ENCODE measurements at places on chromosomes 12 and 14.

DNA sequence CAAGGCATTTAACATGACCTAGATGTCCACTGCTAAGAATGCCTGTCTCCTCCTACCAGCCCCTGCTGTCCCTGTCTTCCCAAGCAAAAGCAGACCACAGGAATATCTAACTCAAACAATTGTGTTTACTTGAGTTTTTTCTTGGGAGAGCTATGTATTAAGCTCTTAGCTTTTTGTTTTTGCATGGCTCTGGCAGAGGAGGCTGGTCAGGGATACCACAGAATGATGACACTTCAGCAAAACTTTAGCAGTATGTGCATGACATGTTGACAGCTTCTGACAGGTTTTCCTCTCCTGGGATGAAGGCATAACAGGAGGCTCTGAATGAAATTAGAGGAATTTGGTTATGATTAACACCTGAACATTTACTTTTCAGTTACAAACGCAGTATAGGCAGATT is 6.9 kb downstream of the TMBIM6 start:
- no peak for DNase-seq

DNA sequence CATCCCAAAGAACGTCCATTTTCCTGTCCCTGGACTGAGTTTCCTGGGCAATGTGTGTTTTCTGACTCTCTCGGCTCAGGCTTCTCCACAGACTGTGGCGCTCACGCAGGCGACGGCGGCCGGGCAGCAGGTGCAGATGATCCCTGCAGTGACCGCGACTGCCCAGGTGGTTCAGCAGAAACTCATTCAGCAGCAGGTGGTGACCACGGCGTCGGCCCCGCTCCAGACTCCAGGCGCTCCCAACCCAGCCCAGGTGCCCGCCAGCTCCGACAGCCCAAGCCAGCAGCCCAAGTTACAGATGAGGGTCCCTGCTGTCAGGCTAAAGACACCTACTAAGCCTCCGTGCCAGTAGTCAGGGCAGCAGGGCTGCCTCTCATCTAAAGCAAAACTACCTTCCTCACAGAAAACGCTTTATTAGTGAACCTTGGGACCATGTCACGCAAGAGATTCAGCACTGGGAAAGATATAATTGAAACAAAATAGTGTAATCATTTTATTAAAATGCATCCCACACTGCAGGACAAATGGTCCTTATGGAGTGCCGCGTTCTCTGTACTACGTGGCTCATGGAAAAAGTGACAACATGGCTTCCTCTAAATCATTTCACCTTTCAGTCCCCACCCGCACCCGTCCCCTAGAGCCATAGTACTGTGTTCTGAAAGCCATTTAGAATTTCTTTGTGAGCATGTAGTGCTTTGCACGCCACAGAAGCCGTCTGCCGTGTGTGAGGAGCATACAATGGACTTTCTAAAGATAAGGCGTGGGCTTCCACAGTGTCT is 66.6 kb downstream of the DDX51 start:
- no peak for DNase-seq

DNA sequence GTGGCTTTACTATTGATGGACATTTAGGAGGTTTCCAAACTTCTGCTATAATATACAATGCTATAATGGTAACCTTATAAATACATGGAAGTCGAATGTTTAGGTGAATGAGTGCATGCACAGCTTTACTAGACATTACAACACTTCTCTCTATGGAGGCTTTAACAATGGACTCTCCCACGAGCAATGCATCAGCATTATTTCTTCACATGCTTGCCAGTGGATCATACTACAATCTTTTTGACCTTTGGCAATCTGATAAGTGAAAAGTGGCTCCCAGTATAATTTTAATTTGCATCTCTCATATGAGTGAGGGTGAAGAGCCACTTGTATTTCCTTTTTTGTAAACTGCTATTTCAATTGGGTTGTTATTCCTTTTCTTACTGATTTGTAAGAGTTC is 18.2 kb downstream of the RDH12 start:
- no peak for DNase-seq

DNA sequence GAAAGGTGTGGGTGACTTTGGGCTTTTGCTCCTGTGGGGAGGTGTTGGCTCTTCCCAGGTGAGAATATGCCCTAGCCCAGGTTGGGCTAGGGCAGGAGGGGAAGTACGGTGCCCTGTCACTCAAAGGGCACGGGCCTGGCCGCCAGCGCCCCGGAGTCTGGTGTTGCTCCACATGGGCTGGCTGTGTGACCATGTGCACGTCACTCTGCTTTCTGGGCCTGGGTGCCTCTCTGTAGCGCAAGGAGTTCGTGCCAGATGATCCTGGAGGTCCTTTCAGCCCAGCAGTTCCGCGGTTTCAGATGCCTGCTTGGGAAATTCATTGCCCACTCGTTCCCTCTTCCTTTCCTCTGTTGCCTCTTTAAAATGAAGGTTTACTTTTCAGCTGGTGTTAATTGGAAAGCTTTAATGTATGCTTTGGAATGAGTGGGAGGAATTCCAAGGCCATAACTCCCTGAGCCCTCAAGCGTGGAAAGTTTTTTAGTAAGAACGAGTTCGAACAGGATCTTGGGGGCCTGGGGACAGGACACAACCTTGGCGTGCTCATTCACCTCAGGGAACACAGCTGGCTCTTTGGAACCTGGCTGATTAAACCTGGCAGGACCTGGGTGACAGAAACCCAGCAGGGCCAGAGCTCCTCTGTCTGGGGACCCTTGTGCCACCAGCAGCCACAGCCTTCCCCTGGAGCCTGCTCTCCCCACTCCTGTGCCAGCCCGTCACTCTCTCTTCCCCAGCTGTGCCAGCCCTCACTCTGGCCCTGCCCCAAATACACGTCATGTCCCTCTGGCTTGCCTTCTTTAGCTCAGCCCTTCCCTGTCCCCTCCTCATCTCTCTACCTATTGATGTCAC is 42.8 kb downstream of the TSPAN9 start:
- no peak for DNase-seq

- DNase-seq = no peak
These were observed 13.1 kb downstream of the TEDC1 start for GRCh38 chr14:105503935-105504692.

- DNase-seq = no peak
These were observed 52.5 kb upstream of the FOXN3 start for GRCh38 chr14:89469210-89470198.

DNA sequence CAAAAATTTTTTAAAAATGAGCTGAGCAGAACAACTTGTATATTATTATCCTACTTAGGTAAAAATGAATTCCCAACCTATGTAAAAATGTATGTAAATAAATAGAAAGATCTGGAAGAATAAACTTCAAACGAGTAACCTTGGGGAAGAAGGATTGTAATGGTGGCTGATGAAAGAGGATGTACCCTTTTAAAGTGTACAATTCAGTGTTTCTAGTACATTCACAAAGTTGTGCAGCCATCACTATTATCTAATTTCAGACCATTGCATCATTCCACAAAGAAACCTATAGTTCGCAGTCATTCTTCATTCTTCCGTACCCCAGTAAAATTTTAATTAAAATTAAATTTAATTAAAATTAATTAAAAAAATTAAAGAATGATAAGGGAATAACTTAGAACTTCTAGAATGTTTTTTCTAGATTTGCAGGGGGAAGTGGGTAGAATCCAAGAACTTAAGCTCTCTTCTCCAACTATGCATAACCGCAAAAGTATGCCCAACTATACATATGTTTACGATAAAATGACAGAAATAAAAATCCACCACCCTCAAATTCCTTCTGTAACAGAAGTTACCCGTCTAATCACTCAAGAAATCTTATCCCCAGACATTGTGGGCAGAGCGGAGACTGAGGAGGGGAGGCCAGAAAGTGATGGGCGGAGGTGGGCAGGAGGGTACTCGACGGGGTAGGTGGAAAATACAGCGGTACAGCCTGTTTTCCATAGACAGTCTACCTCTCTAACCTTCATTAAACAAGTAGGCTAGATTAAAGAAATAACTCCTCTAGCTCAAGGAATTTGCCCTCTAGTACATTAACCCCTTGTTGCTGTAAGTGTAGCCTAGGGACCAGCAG is 921 bp downstream of the DEPDC4 start:
- DNase-seq = no peak

- DNase-seq = no peak
These were observed 34.9 kb upstream of the WDR89 start for GRCh38 chr14:63676615-63677014.

GRCh38 chr12:8841778-8842177 is 19.4 kb downstream of the A2ML1 start:
- no peak for DNase-seq

GRCh38 chr12:26648999-26649398 is 184.0 kb downstream of the ITPR2 start:
- DNase-seq = no peak

DNA sequence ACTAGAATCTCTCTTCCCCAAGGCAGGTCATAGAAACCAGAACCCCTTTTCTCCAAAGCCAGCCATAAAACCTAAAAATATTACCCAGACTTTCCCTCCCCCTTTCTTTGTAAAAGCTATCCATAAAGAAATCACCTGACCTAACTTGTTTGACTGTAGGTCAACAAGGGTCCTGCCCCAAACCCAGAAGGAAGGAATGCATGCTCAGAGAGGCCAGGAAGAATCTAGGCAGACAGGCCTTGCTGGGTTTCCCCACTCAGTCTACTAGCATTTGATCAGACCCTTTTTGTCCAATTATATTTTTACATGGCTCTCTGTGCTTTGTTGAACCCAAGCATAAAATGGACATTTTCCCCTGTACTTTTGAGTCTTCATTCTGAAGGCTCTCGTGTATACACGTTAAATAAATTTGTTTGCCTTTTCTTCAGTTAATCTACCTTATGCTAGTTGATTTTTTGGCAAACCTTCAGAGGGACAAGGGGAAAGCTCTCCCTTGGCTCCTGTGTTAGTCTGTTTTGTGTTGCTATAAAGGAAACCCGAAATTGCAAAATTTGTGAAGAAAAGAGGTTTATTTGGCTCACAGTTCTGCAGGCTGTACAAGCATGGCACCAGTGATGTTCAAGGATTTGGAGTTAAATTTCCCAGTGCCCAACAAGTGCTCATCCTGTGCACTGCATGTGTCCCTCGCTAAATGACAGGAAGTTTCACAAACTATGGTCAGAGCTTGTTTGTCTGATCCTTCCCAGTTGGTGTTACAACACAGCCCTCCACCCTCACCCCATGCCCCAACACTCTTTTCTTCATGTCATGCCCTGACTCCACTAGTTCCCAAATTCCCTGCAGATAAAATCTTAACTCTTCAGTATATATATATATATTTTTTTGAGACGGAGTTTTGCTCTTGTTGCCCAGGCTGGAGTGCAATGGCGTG is 14.2 kb upstream of the RASSF3 start:
- no peak for DNase-seq

- DNase-seq = no peak
These were observed 239.7 kb downstream of the SLC41A2 start for GRCh38 chr12:104718304-104718929.

GRCh38 chr14:74244115-74244514 is 4.9 kb downstream of the VSX2 start:
- DNase-seq = no peak

DNA sequence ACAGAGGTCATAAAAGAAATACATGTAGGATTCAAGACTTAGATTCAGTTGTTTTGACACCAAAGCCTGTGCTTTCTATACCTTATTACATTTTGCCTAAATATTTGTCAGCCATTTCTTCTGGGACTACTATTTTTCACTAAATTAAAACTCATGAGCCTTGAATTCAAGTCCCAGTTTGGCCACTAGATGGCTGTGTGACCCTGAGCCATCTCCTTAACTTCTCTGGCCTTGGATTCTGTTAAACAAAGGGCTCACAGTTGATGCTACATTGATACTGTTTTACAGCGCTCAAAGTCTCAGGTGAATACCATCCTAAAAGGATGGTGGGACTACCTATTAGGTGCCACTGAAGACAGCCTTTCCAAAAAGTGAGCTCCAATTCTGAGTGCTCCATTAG is 39.6 kb upstream of the CCDC198 start:
- peak; percentile 44 for DNase-seq

DNA sequence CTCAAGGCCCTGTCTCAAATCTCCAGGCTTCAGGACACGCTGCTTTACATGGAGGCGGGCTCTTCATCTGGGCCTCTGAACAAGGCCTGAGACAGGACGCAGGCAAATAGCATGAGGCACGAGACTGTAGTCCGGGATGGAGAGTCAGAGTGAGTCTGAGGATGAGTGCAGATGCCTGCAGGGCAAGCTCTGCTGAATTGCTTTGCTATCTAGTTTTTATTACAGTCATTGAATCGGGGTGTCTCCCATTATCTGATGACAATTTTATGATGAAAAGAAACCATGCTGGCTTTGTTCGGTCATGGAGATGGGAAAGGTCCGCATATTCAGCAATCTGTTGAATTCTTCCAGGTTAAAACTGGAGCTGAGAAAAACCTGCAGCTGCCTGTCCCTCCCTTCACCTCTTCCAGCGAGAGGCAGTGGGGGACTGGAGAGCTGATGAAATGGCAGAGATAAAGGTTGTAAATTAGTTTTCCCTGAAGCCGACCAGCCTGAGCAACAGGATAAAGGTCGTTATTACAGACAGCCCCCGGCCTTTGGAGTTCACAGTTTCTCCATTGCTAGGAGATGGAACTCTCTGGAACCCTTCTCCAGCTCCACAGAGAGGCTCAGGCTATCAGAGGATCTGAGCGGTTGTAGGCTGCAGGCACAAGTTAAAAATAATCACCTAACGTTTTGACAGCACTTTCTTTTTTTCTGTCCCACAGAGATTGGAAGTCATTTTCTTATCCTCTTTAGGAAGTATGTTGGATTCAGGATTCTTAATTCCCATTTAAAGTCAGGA is 1.3 kb upstream of the ADGRD1 start:
- no peak for DNase-seq

DNA sequence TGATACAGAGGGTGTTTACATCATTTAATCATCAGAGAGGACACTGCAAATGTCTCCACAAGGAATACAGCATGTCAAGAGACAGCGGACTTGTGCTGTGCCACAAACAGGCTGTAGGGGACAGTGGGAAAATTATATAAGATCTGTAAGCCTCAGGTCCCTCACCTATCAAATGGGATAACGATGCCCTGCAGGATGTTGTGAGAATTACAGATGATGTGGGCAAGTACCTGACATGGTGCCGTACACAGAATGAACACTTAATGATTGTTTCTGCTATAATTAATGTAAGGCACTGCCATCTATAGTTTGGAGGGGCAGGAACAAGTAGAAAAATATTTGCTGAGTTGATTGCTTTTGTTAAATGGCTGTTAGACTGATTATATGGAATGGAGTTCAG is 81.9 kb upstream of the GTF2A1 start:
- DNase-seq = no peak

- no peak for DNase-seq
These were observed 54.3 kb downstream of the HMGA2 start for GRCh38 chr12:65878540-65878939.

GRCh38 chr14:71166180-71166837 is 259.1 kb downstream of the PCNX1 start:
- peak; percentile 37 for DNase-seq
